Smooth muscle cell of the coronary artery (primary cell): ENCODE measurements at places on chromosomes 12 and 14. TPM values are rescaled to one million over a fixed set of nuclear protein-coding genes. Genes with fewer than 3 reads are reported as not detected.

Gene SMIM41
- 0.12 and 0.15 TPM in 2 replicates for total RNA-seq

Gene FBXO21
- 138 and 217 TPM in 2 replicates for total RNA-seq

Gene SSPN
- total RNA-seq: 4.7 and 9.0 TPM in 2 replicates

Gene PIWIL1
- total RNA-seq: not detected in 2 replicates

Gene CLEC6A
- not detected in 2 replicates for total RNA-seq

Gene ABCC9
- 1.3 and 21.8 TPM in 2 replicates for total RNA-seq

Gene KRT77
- total RNA-seq: not detected in 2 replicates

Gene CMKLR1
- 0.08 and 1.3 TPM in 2 replicates for total RNA-seq

Gene SETD1B
- total RNA-seq: 1.5 and 1.6 TPM in 2 replicates

Gene CLEC1B
- not detected in 2 replicates for total RNA-seq

Gene TEAD4
- 4.9 and 9.6 TPM in 2 replicates for total RNA-seq

Gene GNB3
- total RNA-seq: 1.7 and 1.8 TPM in 2 replicates

Gene C14orf132
- 4.1 and 15.3 TPM in 2 replicates for total RNA-seq

Gene PTPN11
- total RNA-seq: 84.8 and 144 TPM in 2 replicates

Gene RAPGEF3
- 3.3 and 4.1 TPM in 2 replicates for total RNA-seq

Gene MYL6B
- total RNA-seq: 104 and 107 TPM in 2 replicates

Gene TESPA1
- not detected in 2 replicates for total RNA-seq

Gene HCAR1
- total RNA-seq: under 0.01 and 0.35 TPM in 2 replicates

Gene ARHGEF25
- 17.0 and 23.8 TPM in 2 replicates for total RNA-seq

Gene RNU4-1
- under 0.01 and 55.9 TPM in 2 replicates for total RNA-seq

Gene FGF6
- not detected in 2 replicates for total RNA-seq

Gene TCL1B
- total RNA-seq: not detected in 2 replicates

Gene IL26
- total RNA-seq: 0.35 TPM in 1 of 2 replicates, not detected in the other

Gene CCT2
- total RNA-seq: 113 and 228 TPM in 2 replicates

Gene SPX
- total RNA-seq: 0.23 TPM in 1 of 2 replicates, not detected in the other

Gene CPNE6
- total RNA-seq: not detected in 2 replicates

Gene SIX6
- not detected in 2 replicates for total RNA-seq

Gene DLK1
- 0.23 TPM in 1 of 2 replicates, not detected in the other for total RNA-seq

Gene DNM1L
- 54.1 and 66.9 TPM in 2 replicates for total RNA-seq

Gene TAS2R50
- total RNA-seq: 1.3 and 1.8 TPM in 2 replicates

Gene CFAP54
- 1.1 and 1.6 TPM in 2 replicates for total RNA-seq

Gene PLEK2
- total RNA-seq: 2.0 and 18.6 TPM in 2 replicates

Gene HCAR3
- not detected in 2 replicates for total RNA-seq

Gene WNT5B
- 2.9 and 28.5 TPM in 2 replicates for total RNA-seq

Gene ARMH4
- 4.1 and 8.0 TPM in 2 replicates for total RNA-seq

Gene SLC17A8
- not detected in 2 replicates for total RNA-seq

Gene APOF
- not detected in 2 replicates for total RNA-seq
